ENCODE measurements at places on chromosomes 5 and 9. TPM values are rescaled to one million over a fixed set of nuclear protein-coding genes. Genes with fewer than 3 reads are reported as not detected.

The FOXD1 gene
- 0.44 TPM for total RNA-seq

The SPATA31A3 gene
- not detected for total RNA-seq

The SPOCK1 gene
- total RNA-seq, result 50.3 TPM

The PAIP1 gene
- 73.9 TPM for total RNA-seq

The CTXN3 gene
- total RNA-seq, result not detected

The KIAA0825 gene
- 4.1 TPM for total RNA-seq

The GNA14 gene
- 4.4 TPM for total RNA-seq

The TAS2R1 gene
- not detected for total RNA-seq

The AMACR gene
- total RNA-seq, result 4.8 TPM

The OBP2B gene
- not detected for total RNA-seq

The PCDHA12 gene
- 0.06 TPM for total RNA-seq

The DMRTA1 gene
- 0.06 TPM for total RNA-seq

The PCDHA7 gene
- total RNA-seq, result 0.13 TPM

The GBGT1 gene
- 3.8 TPM for total RNA-seq

The SKP1 gene
- total RNA-seq, result 479 TPM

The ANKRD34B gene
- total RNA-seq, result not detected

The ZBED3 gene
- total RNA-seq, result 0.81 TPM

The ANGPTL2 gene
- 56.7 TPM for total RNA-seq

The IL12B gene
- total RNA-seq, result not detected

The MGAT4B gene
- total RNA-seq, result 210 TPM

The SURF4 gene
- total RNA-seq, result 497 TPM

The CBY3 gene
- total RNA-seq, result not detected

The TRIM7 gene
- 10.5 TPM for total RNA-seq

The RETREG1 gene
- total RNA-seq, result 1.1 TPM

The SRP19 gene
- total RNA-seq, result 65.3 TPM

The AHRR gene
- total RNA-seq, result 28.8 TPM

The SERF1A gene
- 1.7 TPM for total RNA-seq

The FAM53C gene
- 21.4 TPM for total RNA-seq

The PCDHA1 gene
- total RNA-seq, result under 0.01 TPM

The ZNF658 gene
- total RNA-seq, result 4.2 TPM

The IER5L gene
- 93.7 TPM for total RNA-seq

The ERBIN gene
- 49.4 TPM for total RNA-seq

The DMRT2 gene
- not detected for total RNA-seq

The IL4 gene
- total RNA-seq, result not detected

The IL9 gene
- total RNA-seq, result not detected

The TEX48 gene
- total RNA-seq, result not detected

The SH3TC2 gene
- total RNA-seq, result 9.5 TPM
